ENCODE measurements at places on chromosomes 6 and 20.

GRCh38 chr6:20630617-20631548, 96.6 kb downstream of the CDKAL1 start:
- DNase-seq, result no peak

DNA sequence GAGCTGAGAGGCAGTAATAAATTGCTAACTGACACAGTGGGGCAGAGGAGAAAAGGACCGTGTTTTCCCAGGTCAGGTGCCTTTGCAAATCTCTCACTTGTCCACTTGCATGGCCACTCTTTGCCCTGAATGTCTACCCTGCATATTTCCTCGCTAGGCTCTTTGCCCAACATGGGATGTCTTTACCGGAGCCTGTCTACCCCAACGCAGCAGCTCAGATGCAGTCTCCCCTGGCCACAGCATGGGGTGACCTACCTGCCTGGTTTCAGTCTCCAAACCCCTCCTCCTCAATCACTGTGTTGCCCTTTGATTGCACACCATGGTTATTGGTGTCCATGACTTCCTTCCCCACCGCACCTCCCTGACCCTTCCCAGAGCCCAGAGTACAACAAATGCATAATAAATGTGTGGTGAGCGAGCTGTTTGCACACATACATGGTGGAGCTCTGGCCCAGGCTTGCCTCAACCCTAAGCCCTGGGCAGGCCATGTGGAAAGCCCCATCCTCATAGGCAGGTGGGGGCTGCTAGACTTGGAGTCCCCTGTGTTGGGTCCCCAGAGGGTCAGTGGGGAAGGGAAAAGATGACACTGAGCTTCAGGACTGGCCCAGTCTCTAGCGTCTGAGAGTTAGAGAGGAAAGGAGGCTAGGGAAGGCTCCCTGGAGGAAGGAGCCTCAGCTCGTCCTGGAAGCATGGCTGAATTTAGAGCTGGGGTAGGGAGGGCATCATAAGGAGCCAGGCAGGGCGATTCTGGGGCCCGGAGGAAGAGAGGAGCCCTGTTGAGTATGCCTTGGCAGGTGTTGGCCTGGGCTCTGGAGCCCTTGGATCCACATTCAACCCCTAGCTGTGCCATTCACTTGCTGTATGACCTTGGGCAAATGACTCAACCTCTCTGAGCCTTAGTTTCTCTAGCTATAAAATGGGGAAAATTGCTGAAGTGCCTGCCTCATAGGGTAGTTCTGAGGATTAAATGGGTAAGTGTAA, 4.4 kb upstream of the BPIFB6 start:
- no peak for DNase-seq

GRCh38 chr20:62590309-62591121, 51.8 kb upstream of the SLCO4A1 start:
- DNase-seq, result no peak

- DNase-seq, result no peak
Measured at GRCh38 chr6:119312875-119313338, 36.7 kb downstream of the MAN1A1 start.

DNA sequence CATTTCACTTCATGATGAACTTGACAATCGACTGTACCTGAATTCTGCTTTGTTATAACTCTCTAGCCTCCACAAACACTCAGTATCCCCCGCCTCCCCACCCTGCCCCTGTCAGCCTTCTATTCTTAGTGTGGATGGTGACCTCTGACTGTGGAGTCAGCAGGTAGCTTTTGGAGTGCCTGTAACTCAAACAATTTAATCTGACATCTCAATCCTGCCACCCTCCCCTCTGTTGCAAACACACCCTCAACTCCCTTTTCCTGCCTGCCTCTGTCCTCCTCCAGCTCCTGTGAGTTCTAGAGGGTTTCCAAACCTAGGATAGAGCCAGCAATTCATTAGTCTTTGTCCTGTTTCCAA, 20.3 kb downstream of the DAAM2 start:
- no peak for DNase-seq

DNA sequence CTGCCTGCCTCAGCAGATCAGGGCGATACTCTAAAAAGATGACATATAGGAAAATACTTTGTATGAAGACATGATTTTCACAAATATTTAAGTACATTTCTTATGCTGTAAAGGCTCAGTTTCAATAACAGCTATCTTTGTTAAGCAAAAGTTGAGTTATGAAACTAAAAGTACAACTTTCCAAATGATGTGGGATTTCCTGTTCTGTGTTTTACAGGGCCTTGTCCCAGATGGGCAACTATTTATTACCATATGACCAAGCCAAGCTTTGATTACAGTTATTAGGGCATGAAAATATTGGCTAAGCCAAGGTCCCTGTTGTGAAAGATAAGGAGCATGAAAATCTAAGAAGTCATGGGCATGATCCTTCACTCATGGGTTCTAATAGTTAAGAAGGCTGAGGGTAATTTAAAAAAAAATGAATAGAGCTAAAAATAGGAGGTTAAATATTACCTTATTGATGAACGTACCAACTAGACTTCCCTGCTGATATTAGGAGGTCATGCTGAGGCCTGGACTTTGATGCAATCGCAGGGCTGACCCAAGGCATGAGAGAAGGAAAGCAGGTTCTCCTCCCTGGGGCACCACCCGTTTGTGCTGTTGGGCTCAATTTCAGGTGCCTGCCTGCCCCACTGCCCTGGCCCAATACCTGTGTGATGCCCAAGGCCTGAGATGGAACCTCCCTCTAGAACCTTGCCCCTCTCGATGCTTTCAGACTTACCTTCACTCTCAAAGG, 294.4 kb upstream of the PRDM1 start:
- DNase-seq, result no peak

DNA sequence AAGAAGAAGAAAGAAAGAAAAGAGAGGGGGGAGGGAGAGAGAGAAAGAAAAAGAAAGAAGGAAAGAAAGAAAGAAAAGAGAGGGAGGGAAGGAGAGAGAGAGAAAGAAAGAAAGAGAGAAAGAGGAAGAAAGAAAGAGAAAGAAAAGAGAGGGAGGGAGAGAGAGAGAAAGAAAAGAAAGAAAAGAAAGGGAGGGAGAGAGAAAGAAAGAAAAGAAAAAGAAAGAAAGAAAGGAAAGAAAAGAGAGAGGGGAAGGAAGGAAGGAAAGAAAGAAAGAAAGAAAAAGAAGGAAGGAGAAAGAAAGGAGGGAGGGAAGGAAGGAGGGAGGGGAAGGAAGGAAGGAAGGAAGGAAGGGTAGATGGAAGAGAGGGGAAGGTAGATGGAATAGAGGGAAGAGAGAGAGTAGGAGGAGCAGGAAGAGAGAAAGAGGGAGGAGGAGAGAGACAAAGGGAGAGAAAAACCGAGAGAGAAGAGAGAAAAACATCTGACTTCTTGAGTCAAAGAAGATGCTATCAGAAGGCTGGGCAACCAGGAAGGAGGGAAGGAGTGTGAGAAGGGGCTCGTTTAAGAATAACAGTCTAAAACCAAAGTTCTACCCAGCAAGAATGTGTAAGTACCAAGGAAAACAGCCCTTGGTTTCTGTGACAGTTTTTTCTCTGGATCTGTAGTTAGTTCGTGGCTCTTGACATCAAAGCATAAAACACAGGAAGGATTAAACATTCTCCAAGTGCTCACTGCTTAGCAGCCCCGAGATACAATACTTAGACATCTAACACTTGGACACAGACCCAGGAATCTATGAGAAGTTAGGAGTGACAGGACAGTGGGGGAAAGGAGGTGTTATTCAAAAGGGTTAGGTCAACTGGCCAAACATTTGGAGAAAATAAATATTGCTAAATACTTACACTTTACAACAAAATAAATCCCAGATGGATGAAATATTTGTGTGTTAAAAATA, 131.9 kb upstream of the STMND1 start:
- DNase-seq, result no peak

- no peak for DNase-seq
Measured at GRCh38 chr6:30684386-30685156, 1.9 kb downstream of the PPP1R18 start.

DNA sequence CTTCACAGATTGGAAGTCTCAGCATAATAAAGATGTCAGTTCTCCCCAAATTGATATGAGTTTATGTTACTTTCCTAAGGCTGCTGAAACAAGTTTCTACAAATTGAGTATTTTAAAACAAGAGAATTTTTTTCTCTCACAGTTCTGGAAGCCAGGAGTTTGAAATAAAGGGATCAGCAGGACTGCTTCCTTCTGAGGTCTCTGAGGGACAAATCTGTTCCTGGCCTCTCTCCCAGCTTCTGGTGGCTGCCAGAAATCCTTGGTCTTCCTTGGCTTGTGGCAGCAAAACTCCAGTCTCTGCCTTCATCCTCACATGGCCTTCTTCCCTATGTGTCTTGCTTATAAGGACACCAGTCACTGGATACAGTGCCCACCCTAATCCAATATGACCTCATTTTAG, 136.1 kb downstream of the TFAP2A start:
- DNase-seq, result no peak

- peak; percentile 61 for DNase-seq
Measured at GRCh38 chr6:27547157-27548075, 74.5 kb upstream of the ZNF184 start.

- DNase-seq, result no peak
Measured at GRCh38 chr20:52383995-52384621, 192.5 kb upstream of the ZFP64 start.

- DNase-seq, result no peak
Measured at GRCh38 chr20:23687986-23688385, 852 bp downstream of the CST4 start.

DNA sequence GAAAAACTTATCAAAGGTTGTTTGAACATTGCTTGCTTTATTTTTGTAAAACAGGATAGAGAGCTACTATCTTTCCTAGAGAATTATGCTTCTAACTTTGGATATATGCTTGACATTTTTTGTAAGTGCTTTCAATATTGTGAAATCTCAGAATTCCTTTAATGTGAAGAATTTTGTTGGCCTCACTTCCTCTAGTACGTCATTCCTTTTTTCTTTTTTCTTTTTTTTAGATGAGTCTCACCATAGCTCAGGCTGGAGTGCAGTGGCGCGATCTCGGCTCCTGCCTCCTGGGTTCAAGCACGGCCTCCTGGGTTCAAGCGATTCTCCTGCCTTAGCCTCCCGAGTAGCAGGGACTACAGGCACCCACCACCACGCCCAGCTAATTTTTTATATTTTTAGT, 668.1 kb downstream of the RFPL4B start:
- no peak for DNase-seq

DNA sequence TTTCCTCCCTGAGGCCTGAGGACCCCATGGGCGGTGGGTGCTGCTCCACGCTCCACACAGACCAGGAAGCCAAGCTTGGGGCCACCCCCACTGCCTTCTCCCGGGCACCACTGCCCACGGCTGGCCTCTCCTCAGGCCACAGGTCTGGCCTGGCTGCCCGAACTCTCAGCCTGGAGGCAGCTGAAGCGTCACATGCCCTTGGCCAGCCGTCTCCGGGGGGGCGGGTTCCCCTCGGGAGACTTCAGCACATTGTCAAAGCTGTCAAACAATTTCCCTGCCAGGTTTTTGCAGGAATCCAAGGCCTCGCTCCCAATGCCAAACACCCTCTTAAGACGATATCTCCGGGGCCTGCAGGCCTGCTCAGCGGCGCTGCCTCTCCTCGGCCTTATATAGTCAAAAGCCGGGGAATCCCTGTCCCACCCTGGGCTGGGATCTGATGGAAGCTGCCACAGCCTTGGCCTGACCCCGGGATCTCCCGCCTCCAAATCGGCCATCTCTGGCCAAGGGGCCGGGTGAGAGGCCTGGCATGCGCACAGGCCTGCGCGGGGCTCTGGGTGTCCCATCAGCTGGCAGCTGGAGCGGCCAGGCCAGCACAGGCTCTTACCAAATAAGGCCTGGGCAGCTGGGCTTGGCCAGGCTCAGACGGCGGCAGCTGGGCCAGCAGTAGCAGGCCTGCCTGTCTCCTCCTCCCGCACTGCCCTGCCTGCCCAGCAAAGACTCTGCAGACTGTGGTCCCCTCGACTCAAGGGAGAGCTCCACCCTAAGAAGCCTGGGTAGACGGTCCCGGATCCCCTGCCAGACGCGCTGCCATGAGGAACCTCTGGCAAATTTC, 49.7 kb downstream of the RBM38 start:
- peak; percentile 85 for DNase-seq

Data from NCI-H446 (cell line).